ENCODE measurements at places on chromosomes 4 and X. TPM values are rescaled to one million over a fixed set of nuclear protein-coding genes. Genes with fewer than 3 reads are reported as not detected.

- no peak overlapping the region for H3K27ac ChIP-seq
- H3K4me1 ChIP-seq = no peaks in the 10 kb centered on the region
- no peaks in the 10 kb centered on the region for H3K36me3 ChIP-seq
- no peak overlapping the region for H3K4me3 ChIP-seq
- H3K27me3 ChIP-seq = no peaks in the 10 kb centered on the region
- DNase-seq = no peak
Observed at GRCh38 chr4:72314869-72315268, 254.2 kb downstream of the ADAMTS3 start.

DNA sequence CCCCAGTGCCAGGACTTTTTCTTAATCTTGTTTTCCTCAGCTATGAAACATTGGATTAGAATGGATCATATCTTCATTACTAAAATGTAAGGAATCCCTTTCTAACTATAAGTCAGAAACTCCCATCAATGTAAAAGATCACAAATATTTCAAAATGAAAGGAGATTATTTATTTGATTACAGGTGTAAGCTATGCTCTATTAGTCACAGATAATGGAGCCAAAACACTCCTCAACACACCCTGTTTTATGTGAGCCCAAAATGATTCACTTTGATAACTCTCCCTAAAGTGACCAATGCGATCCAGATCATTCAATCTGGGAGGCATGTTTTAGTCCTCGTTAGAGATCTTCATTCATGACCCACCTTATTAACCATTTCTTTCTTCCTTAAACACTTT, 566.7 kb upstream of the TENM3 start:
- no peaks in the 10 kb centered on the region for H3K27me3 ChIP-seq
- H3K4me1 ChIP-seq = no peaks in the 10 kb centered on the region
- no peak overlapping the region for H3K4me3 ChIP-seq
- no peak for DNase-seq
- no peaks in the 10 kb centered on the region for H3K36me3 ChIP-seq

DNA sequence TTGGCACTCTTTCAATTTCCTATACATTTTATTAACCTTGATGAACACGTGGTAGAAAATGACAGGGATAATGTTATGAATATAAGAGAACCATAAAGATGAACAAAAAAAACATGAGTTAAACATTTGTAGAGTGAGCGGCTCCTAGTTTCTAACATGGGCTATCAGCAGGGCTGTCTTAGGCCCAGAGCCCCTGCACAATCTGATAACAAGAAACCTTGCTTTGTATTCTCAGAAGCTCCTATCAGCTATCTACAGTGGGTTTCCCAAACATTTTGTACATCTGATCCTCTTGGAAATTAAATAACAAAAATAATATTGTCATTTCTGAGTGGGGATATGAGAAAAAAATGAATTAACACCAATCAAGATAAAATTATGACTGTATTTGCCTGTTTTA, 10.6 kb upstream of the RBPJ start:
- no peaks in the 10 kb centered on the region for H3K27me3 ChIP-seq
- no peak overlapping the region for H3K4me3 ChIP-seq
- DNase-seq = no peak

The PIN4 gene
- 7.0 TPM for total RNA-seq

GRCh38 chr4:3384391-3384770, 57.4 kb upstream of the HGFAC start:
- no peak for DNase-seq
- H3K36me3 ChIP-seq = no peaks in the 10 kb centered on the region
- H3K27me3 ChIP-seq = no peaks in the 10 kb centered on the region
- no peak overlapping the region for H3K27ac ChIP-seq
- H3K4me1 ChIP-seq = no peaks in the 10 kb centered on the region

- H3K36me3 ChIP-seq = no peaks in the 10 kb centered on the region
- no peak overlapping the region for H3K27ac ChIP-seq
- DNase-seq = no peak
- no peaks in the 10 kb centered on the region for H3K4me1 ChIP-seq
Observed at GRCh38 chrX:78754917-78755316, 7.4 kb downstream of the LPAR4 start.

GRCh38 chr4:83382850-83383249, 48.2 kb upstream of the HPSE start:
- H3K27me3 ChIP-seq = no peaks in the 10 kb centered on the region
- H3K4me3 ChIP-seq = no peak overlapping the region
- no peak for DNase-seq
- H3K27ac ChIP-seq = no peak overlapping the region

DNA sequence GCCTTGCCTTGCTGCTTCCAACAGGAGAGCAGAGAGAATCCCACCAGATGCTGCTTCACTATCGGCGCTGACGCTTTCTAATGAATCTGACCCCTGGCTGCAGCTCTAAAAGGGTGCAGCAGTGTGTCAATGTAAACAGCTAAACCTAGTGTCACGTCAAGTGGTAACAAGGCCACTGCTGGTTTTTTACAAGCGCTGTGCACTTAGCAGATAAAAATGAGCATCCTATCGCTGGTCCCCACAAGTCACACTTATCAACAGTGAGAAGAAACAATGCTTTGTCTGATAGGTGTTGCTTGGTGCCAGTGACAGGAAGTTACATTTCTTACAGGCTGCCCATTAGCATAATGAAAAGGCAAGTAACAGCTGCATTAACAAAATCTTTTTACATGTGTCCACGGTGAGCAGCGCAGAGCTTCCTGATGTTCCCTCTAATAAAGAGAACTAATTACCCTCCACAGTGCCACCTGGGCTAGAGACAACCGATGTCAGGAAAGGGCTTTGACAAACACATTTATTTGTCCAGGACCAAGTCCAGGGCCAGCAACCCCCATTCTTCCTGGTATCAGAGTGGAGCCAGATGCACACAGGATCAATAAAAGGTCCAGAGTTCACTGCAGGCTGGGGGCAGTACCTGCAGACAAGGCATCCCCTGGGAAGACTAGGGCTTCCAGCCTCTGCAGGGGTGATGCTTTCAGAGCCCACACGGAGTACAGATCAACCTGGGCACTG, 176.0 kb downstream of the MGST2 start:
- no peak overlapping the region for H3K4me3 ChIP-seq
- no peaks in the 10 kb centered on the region for H3K36me3 ChIP-seq
- no peak for DNase-seq
- H3K27me3 ChIP-seq = no peaks in the 10 kb centered on the region
- H3K27ac ChIP-seq = no peak overlapping the region

DNA sequence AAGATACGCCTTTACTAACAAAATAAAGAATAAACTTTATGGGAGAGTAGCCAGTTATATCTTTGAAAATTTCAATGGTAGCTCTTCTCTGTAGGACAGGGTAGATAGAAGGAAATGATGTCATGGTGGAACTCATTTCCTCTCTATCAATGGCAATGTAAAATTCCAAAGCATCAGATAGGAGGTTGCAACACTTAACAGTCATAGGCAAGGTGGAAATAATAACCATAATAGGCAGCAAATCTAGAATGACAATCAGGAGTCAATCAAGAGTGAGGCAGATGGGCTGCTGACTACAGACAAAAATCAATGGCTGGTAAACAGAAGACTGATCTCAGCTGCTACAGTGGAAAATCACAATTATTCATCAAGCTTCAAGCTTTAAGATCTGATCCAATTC, 53.9 kb upstream of the TET2 start:
- H3K4me1 ChIP-seq = no peaks in the 10 kb centered on the region
- no peaks in the 10 kb centered on the region for H3K27me3 ChIP-seq
- DNase-seq = no peak
- H3K4me3 ChIP-seq = no peak overlapping the region
- H3K27ac ChIP-seq = no peak overlapping the region

GRCh38 chrX:106725931-106726330, 570 bp upstream of the RNF128 start:
- peaks cover 3% of the 10 kb centered on the region for H3K27me3 ChIP-seq
- H3K36me3 ChIP-seq = no peaks in the 10 kb centered on the region
- no peaks in the 10 kb centered on the region for H3K4me1 ChIP-seq
- no peak overlapping the region for H3K4me3 ChIP-seq
- no peak for DNase-seq
- no peak overlapping the region for H3K27ac ChIP-seq

The KLHL2 gene
- 25.7 TPM for total RNA-seq

GRCh38 chr4:150181536-150181935, 103.3 kb downstream of the DCLK2 start:
- H3K4me3 ChIP-seq = no peak overlapping the region
- no peaks in the 10 kb centered on the region for H3K27me3 ChIP-seq
- no peak overlapping the region for H3K27ac ChIP-seq
- no peak for DNase-seq

DNA sequence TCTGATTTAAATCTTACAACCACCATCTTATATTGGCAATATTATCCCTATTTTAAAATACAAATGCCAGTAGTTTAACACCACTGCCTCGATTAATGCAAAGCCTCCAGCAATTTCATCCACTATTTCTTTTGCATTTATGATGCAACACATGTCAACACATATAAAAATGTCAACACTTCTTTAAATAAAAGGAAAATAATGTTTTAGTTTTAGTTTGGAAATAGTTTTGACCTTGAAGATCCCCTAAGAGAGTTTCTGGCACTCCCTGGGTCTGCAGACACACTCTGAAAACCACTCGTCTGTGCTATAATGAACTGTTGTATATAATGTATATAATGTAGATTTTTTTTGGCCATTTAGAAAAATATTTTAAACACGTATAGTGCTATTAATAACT, 99.0 kb downstream of the CAMK2D start:
- DNase-seq = no peak
- peaks cover 4% of the 10 kb centered on the region for H3K4me1 ChIP-seq
- H3K27ac ChIP-seq = no peak overlapping the region
- H3K36me3 ChIP-seq = no peaks in the 10 kb centered on the region

The POU3F4 gene
- total RNA-seq = not detected

The WAS gene
- 84.0 TPM for total RNA-seq

The TMEM187 gene
- 3.5 TPM for total RNA-seq

GRCh38 chrX:103418811-103419340, 42.5 kb downstream of the BEX3 start:
- H3K4me3 ChIP-seq = no peak overlapping the region
- DNase-seq = no peak
- H3K27ac ChIP-seq = no peak overlapping the region
- no peaks in the 10 kb centered on the region for H3K4me1 ChIP-seq

The SASH3 gene
- 147 TPM for total RNA-seq

DNA sequence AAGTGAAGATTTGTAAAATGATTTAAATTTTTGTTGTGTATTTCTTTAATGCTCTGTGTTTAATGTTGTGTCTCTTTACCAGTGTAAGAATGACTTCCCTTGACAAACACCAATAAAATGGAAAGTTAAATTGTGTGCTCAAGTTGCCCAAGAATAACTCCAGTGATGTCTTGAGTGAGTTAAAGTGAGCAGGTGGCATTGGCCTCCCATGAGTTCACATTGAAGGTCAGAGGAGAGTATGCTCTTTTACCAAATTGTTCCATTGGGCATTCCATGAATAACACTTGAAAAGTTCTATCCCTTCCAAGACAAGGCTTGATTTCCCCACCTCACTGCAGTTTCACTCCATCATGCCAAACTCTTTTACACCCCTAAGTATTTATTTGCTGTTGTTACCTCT, 4.5 kb downstream of the ANXA5 start:
- no peak overlapping the region for H3K4me3 ChIP-seq
- H3K27me3 ChIP-seq = no peaks in the 10 kb centered on the region

The RTL3 gene
- total RNA-seq = not detected

GRCh38 chr4:2652415-2653160, 103.5 kb downstream of the TNIP2 start:
- peaks cover 6% of the 10 kb centered on the region for H3K4me1 ChIP-seq
- H3K27me3 ChIP-seq = no peaks in the 10 kb centered on the region
- no peak overlapping the region for H3K4me3 ChIP-seq

The CENPVL1 gene
- total RNA-seq = not detected

DNA sequence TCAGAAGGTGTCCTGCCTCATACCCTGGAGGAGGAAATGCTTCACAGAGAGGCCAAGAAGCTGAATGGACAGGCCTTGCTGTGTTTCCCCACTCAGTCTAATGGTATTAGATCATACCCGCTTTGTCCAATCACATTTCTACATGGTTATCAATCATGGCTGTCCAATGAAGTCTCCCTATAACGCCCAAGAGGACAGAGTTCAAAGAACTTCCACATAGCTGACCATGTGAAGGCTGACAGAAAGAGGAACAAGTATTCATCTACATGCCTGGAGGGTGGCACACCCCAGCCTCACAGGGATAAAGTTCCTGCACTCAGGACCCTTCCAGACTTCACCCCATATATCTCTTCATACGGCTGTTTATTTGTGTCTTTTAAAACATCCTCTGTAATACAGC, 123.4 kb downstream of the MANBA start:
- H3K4me3 ChIP-seq = no peak overlapping the region
- H3K27ac ChIP-seq = no peak overlapping the region
- no peaks in the 10 kb centered on the region for H3K36me3 ChIP-seq

DNA sequence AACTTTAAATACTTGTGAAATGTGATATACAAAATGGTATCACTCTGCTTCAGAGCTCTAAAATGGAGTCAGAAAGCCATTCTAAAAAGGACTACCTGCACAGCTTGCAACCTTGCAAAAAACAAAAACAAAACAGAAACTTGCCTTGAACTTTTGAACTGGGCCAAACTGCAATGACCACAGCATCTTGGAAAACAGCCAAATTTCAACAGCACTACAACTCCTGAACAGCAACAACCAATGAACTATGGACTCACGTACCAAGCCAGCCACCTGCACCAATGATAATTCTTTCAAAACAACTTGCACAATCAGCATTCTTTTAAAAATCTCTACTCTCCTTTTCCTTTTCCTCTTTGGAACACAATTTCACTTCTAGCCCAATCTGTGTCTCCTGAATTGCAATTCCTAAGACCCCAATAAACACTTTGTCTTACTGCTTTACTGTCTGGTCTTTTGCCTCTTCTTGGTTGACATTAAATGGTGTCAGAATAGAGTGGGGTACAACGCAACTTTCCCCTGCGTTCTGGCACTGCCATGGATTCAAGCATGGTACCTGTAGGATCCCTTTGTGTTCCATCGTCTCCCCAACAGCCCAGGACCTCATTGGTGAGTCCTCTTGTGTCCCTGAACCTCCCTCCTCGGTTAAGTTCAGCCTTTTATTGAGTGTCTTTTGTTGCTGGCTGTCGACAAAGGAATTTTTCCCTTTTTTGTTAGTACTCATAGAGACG, 35.7 kb upstream of the FMR1 start:
- no peaks in the 10 kb centered on the region for H3K36me3 ChIP-seq
- DNase-seq = peak; percentile 7
- H3K27ac ChIP-seq = no peak overlapping the region
- H3K27me3 ChIP-seq = no peaks in the 10 kb centered on the region
- H3K4me1 ChIP-seq = no peaks in the 10 kb centered on the region

GRCh38 chr4:158891256-158891655, 122.4 kb downstream of the FNIP2 start:
- H3K36me3 ChIP-seq = no peaks in the 10 kb centered on the region
- no peak for DNase-seq
- H3K27me3 ChIP-seq = no peaks in the 10 kb centered on the region
- no peaks in the 10 kb centered on the region for H3K4me1 ChIP-seq
- H3K4me3 ChIP-seq = no peak overlapping the region

The GPR173 gene
- total RNA-seq = not detected

The NUDT11 gene
- 2.0 TPM for total RNA-seq

The TRIM60 gene
- total RNA-seq = not detected

- H3K27ac ChIP-seq = no peak overlapping the region
- no peak for DNase-seq
- peaks cover 7% of the 10 kb centered on the region for H3K36me3 ChIP-seq
Observed at GRCh38 chr4:48388525-48389154, 47.3 kb downstream of the SLAIN2 start.

- H3K27me3 ChIP-seq = no peaks in the 10 kb centered on the region
- H3K4me1 ChIP-seq = no peaks in the 10 kb centered on the region
- no peak overlapping the region for H3K27ac ChIP-seq
- no peak for DNase-seq
Observed at GRCh38 chrX:96147681-96148080, 537.0 kb upstream of the DIAPH2 start.

Measured in CD8-positive, alpha-beta memory T cell (primary cell).